ENCODE measurements at places on chromosomes 3 and 15.

- no peak for DNase-seq
These were observed 34.5 kb upstream of the BNC1 start for GRCh38 chr15:83318861-83319415.

GRCh38 chr3:141231952-141232823 lies 563 bp downstream of the PXYLP1 start:
- DNase-seq = peak; percentile 35

- DNase-seq = no peak
These were observed 6.3 kb downstream of the EIF4A2 start for GRCh38 chr3:186789554-186790260.

DNA sequence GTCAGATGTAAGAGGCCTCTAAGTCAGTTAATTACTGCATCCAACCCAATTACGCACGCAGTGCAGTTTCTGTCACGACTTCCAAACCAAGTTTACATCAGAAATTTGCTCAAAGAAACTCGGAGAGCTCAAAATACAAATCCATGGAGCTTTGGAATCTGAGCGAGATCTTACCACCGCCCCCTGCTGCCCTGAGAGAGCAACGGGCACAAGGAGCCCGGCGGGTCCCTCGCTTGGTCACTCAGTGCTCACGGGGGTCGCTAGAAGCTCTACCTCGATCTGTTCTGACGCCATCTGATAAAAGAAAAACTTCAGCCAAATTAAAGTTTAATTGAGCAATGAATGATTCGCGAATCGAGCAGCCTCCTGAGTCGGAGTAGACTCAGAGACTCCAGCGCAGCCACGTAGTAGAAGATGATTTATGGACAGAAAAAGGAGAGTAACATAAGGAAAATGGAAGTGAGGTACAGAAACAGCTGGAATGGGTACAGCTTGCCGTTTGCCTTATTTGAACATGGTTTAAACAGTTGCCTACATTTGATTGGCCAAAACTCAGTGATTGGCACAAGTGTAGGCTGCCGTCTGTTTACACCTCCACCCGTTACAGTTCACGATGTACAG lies 232.7 kb upstream of the ATP10A start:
- DNase-seq = no peak

DNA sequence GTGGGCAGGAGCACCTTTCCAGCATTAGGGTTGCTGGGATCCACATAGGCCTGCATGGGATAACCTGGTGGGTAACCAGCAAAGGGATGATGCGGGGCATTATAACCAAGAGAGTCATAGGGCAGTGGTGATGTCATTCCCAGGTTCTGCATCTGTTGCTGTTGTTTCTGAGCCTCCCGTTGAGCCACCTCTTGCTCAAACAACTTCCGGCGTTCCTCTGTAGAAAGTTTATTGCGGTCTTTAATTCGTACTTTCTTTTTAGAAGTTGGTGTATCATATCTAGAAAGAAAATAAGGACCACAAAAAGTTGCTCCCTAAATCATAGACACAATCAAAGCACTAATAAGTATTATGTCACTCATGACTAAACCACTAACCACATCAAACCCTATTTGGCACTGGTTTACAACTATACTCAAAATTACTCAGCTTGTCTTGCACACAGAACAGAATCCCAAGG lies 77.8 kb downstream of the NBEAL2 start:
- peak; percentile 53 for DNase-seq

All from activated T-cell treated with anti-CD3 and anti-CD28 coated beads, Interleukin-2, amount 50 U/mL, for 72 hours (primary cell).